ENCODE measurements at places on chromosomes 1 and 21.

- no peak for DNase-seq
Measured at GRCh38 chr21:42276076-42276475, 39.1 kb downstream of the TFF3 start.

GRCh38 chr1:240652549-240652948, 40.6 kb upstream of the GREM2 start:
- no peak for DNase-seq

GRCh38 chr1:228081578-228082213, 812 bp upstream of the ARF1 start:
- DNase-seq: no peak

DNA sequence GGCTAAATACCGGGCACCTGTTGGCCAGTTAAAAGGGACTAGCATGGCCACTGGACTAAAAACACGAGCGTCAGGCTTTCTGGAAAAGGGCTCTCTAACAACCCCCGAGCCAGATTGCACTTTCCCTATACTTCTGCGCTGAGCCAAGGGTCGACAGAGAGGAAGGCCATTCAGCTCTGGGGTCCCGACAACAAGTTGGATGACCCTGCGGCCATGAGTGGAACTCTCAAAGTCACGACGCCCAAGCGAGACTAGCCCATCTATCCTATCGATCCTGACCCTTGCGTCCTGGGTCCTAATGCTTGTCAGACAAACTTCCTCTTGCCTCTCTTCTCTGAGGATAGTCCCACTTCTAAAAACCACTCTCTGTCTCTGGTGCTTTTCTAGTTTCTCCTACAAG, 99.9 kb upstream of the PRDX6 start:
- no peak for DNase-seq

DNA sequence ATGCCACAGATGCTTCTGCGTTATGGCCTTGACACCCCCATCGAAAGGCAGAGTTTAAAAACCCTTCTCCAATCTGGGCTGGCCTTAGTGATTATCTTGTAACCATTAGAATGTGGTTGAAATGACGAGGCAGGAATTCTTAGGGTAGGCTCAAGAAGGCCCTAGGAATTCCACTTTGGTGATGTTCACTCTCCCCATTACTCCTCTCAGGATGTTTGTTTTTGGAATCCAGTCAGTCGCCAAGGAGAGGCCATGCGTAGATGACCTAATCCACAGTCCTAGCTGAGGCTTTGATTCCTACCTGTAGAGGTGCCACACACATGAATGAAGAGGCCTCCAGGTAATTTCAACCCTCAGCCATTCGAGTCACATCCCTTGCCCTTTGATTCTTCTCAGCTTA, 318.2 kb downstream of the NEGR1 start:
- DNase-seq: no peak

DNA sequence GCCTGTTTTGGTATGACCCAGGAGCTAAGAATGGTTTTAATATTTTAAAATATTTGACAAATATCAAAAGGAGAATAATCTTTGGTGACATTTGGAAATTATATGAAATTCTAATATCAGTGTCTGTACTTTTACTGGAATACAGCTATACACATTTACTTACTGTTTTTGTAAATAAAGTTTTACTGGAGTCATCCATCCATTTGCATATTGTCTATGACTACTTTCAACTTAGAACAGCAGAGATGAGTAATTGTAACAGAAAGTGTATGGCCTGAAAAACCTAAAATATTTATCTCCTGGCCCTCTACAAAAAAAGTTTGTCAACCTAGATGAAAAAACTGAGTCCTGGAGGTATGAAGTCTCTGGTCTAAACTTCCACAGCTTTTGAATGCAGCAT, 5.8 kb upstream of the MAP3K7CL start:
- DNase-seq: no peak

GRCh38 chr1:83516369-83516768, 482.6 kb downstream of the TTLL7 start:
- DNase-seq: no peak

DNA sequence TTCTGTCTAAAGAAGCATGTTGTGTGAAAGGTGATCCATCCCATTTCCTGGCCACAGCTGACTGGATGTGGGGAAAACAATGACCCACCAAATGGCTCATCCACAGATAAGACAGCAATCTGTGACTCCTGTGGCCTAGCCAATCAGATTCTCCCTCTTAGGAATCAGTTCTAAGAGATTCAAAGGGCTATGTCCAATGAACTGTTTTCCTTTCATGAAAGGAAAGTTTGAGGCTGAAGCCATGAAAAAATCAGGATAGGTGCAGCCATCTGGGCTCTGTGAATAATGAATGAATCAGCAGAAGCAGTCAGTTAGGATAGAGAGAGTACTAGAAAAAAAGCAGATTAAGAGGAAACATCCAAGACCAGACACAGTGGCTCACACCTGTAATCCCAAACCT, 164.7 kb downstream of the NRIP1 start:
- no peak for DNase-seq

DNA sequence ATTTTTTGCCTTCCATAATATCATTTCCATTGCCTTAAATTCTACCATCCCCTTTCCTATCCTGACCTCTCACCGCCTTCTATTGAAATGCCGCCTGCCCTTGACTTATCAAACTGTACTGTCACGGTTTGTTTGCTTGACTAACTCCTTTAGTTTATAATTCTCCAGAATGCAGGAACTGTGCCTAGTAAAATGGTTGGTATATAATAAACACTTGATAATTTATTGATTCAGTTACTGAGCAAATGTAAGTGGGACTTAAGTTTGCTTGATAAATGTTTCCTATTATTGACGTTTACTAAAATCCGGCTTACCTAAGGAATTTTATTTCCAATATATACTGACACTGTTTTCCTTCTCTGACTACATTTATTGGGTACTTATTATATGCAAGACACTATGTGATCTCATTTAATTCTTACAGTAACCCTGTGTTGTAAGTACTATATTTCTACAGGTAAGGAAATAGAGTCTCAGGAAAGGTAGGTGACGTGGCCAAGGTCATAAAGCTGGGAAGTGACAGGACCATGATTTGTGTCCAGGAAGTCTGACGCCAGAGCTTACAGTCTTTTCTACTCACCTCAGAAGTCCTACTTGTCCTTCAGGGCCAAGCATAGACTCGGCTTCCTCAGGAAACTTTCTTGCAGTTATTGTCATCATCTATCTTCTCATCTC, 35.7 kb downstream of the DPT start:
- DNase-seq: no peak

DNA sequence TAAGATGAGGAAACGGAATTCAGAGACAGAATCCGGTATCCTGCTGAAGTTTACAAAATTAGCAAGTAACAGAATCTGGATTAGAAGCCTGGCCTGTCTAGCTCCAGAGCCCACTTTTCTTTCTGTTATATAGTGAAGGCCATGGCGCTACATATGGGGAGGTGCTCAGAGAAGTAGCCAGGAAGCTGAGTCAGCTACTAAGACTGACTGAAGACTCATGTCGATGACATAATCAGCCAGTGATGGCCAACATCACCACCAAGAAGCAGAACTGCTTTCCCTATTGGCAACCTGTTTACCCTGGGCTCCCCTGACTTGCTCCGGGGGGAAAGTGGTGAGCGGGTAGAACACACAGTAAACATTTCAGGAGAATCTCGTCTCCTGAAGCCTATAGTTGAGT, 18.8 kb downstream of the LRRC52 start:
- DNase-seq: no peak

GRCh38 chr1:226027538-226028217, 28.5 kb upstream of the SDE2 start:
- no peak for DNase-seq

DNA sequence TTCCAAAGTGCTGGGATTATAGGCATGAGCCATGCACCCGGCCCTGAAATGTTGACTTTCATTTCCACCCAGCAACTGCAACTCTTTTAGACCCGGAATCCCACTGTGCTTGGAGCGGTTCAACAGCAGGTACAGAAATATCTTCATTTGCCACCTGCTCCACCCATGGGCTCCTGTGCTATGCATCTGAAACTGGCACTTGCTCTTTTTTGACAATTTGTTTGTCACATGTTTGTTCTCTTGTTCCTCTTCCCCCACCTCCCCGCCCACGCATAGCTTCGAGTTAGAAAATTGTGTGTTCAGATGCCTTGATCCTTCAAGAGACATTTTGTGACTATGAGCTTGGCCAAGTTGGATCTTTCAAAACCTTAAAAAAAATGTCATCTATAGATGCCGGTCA, 2.4 kb upstream of the IFNLR1 start:
- DNase-seq: no peak

- no peak for DNase-seq
Measured at GRCh38 chr1:81509594-81509993, 291.1 kb upstream of the ADGRL2 start.

DNA sequence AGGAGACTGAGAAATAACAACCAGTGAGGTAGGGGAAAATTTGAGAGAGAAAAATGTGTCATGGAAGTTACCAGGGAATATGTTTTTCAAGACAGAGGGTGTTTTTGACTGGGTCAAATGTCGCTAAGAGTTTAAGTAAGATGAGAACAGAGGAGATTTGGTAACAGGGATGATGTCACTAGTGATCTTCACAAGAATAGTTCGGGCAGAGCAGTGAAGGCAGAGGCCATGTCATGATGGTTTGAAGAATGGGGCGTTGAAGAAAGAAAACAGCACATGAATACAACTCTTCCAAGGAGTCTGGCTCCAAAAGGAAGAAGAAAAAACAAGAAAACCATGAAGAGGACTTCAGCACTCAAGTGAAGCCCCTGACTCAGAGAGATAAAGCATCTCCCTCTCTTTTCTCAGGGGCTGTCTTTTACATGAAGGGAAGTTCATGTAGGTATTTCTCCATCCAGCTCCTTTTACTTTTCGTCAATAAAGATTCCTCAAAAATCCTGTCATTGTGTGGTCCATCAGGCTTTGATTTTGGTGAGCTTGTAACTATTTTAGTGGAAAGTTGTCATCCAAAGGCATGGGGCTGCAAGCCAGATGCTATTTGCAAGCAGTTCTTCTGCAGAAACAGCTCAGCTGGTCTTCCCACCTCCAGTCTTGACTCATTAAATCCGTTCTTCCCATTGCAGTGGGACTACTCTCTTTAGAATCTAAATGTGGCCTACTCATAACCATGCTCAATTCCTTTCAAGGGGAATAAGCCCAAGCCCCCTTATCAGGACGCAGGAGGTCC, 397.3 kb downstream of the LMX1A start:
- no peak for DNase-seq

DNA sequence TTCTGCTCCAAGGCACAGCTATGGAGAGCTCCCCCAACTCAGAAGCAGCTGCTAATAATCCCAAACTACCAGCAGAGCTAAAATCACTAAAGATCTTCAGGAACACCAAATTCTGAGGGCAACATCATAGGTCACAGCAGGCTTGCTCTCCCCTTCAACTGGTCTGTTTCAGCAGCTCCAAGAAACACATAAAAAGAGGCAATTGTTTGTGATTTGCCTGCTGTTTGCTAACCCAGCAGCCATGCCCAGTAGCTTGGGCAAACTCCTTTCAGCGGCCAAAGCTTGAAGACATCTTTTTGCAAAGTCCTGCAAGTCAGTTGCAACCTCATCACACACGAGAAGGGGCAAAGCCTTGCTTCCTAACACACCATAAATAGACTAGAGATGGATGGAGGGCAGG, 8.9 kb downstream of the ERI3 start:
- DNase-seq: no peak

- no peak for DNase-seq
Measured at GRCh38 chr1:111334169-111334568, 43.5 kb downstream of the CHIA start.

DNA sequence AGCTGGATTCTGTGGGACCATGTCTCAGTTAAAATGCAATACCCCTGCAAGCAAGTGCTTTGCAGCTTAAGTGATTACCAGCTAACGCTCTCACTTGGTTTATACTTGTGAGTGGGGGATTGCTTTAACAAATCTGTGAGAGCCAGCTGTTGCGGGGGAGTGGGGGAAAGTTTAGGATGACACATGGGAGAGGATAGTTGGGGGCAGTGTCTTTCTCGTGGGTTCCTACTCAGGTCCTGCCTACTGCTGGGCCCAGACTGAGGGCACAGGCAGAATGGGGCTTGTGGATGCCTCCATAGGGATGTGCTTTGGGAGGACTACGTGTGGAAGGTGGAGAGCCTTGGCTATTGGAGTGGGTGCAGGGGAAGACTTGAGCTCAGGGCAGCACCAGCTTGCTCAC, 60.1 kb downstream of the ELK4 start:
- DNase-seq: no peak

DNA sequence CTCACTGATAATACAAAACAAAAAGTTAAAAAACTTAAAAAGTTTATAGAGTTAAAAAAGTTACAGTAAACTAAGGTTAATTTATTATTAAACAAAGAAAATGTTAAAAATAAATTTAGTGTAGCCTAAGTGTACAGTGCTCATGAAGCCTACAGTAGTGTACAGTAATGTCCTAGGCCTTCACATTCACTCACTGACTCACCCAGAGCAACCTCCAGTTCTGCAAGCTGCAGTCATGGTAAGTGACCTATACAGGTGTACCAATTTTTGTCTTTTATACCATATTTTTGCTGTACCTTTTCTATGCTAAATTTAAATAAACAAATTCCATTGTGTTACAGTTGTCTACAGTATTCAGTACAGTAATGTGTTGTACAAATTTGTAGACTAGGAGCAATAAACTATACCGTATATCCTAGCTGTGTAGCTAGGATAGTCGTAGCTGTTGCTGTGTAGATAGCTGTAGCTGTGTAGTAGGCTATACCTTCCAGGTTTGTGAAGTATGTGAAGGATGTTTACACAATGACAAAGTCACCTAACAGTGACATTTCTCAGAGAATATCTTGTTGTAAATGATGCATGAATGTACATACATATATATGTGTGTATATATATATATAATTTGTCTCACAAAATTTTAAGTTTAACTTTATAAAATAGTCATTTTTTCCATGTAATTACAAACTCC, 140.2 kb downstream of the TGFB2 start:
- DNase-seq: no peak
